Fibroblast of skin of abdomen (primary cell): ENCODE measurements at places on chromosomes 11 and 22.

DNA sequence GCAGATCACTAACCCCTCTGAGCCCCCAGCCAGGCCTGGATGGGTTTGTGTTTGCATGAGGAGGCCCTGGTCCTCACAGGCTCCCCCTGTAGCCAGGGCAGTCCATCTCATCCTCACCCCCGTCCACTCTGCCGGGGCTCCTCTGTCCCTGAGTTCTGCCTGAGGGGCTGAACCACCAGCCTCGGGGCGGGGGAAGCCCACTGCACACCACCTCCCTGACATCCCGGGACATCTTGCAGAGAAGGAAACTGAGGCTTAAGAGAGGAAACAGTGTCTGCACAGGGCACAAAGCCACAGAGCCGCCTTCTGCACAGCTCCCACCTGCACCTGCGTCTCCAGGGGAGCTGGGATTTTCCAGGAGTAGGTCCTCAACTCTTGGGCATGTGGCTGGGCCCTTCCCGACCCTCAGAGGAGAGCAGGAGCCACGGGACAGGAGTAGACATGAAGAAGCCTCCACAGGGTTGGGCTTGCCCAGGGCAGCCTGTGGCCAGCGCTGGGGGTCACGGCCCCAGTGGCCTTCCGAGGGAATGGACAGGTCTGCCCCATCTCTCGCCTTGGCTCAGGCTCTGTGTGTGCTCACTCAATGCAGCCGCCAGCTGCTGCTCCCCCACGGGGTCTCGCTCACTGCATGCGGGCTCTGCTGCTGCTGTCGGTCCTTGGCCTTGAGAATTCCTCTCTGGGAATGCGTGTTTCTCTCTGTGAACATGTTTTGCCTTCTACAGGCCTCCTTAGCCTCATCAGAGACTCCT lies 45.4 kb upstream of the CCDC188 start:
- no peak for DNase-seq

DNA sequence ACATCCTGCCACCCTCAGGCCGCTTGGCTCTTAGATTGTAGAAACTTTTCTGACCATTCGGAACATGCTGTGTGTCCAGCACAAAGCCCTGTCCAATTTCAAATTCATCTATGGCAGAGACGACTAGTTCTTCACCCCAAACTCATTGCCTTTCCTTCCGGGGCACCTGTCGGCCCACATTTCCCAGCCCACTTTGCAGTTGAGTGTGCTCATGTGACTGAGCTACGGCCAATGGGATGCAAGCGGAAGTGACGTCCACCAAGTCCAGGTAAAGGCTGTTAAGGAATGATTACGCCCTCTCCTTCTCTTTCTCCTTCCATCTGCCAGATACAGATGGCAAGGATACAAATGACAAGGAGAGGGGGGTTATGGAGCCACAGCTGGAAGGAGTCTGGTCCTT lies 32.5 kb downstream of the SYT13 start:
- DNase-seq: no peak

DNA sequence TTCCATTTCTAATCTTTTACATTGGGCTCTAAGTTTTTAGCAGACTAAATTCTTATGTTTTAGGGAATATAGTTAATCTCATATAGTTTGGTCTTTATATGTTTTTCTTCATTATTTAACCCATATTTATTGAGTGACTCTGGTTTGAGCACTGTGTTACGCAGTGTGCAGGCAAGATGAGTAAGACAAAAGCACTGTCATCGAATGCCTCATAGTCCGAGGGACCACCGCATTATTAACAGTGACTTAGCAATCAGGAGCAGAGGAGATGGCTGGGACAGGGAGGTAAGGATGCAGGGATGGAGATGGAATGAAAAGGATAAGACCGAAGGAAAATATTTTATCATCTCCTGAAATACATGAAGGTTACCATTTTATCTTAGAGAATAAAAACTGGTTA lies 65.2 kb upstream of the CTSC start:
- peak; percentile 11 for DNase-seq

DNA sequence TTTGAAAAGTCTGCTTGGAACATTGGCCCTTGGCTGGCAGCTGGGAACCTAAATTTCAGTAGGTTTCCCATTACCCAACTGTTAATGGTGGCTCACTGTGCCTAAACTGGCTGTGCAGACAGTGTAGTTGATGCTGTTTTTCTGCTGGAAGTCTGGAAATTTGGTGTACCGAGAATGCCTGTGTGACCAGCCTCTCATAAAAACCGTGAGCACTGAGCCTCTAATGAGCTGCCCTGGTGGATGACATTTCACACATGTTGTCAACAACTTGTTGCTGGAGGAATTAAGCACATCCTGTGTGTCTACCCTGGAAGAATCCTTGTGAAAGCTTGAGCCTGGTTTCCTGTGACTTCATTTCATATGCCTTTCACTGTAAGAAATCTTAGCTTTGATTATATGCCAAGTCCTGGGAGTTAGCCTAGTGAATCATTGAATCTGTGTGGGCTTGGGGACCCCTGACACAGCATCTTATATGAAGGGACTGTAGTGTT lies 131.1 kb downstream of the LDLRAD3 start:
- DNase-seq: peak; percentile 93
